HTR-8/SVneo (cell line): ENCODE measurements at places on chromosomes 13 and 19.
A peak's percentile ranks its signal among the peaks of the same experiment; 100 is the strongest.

DNA sequence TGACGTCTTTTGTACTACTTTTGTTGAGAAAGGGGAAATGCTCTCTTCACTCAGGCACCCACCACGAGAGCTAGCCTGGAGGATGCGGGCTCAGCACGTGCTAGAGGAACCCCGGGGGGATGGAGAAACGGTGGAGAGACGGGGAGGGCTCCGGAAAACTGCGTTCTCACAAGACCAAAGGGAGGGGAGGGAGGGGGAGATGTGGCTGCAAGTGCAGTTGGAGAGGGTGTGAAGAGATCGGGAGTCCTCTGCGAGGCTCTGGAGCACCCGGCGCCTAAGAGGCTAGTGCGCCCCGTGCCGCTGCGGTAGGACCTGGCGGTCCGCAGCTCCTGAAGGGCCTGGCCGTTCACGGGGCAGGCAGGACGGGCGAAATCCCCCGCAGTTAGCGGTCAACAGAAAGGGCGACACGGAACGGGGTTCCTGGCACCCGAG is 43.4 kb upstream of the XPO4 start:
- DNase-seq: no peak

DNA sequence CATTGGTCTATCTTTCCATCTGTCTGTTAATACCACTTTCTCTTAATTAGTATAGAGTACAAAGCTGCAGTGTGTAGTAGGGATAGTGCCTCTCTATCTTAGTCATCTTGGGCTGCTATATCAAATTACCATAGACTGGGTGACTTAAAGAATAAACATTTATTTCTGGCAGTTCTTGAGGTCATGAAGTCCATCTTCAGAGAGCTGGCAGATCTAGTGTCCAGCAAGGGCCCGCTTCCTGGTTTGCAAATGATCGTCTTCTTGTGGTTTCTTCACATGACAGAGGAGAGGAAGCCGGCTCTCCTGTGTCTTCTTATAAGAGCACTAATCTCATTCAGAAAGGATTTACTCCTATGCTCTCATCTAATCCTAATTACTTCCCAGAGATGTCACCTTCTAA is 6.1 kb downstream of the ZNF700 start:
- no peak for DNase-seq

DNA sequence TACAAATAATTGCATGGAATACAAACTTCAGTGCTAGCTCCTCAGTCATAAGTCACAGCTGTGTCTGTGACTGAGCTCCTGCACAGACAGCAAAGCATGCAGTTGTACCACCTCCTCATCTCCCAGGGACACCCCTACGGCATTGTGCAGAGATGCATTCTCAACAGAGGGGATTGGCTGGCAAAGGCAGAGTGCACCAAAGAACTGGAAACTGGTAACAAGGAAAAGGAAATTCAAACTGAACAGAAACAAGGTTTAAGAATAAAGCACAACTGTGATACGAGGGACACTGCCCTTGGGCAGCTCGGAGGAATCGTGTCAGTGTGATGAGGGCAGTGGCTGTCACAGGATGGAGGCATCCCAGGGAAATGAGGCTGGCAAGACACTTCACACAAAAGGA is 126.1 kb upstream of the SOX1 start:
- no peak for DNase-seq

- no peak for DNase-seq
Measured at GRCh38 chr13:71829547-71829946, 37.5 kb downstream of the DACH1 start.

DNA sequence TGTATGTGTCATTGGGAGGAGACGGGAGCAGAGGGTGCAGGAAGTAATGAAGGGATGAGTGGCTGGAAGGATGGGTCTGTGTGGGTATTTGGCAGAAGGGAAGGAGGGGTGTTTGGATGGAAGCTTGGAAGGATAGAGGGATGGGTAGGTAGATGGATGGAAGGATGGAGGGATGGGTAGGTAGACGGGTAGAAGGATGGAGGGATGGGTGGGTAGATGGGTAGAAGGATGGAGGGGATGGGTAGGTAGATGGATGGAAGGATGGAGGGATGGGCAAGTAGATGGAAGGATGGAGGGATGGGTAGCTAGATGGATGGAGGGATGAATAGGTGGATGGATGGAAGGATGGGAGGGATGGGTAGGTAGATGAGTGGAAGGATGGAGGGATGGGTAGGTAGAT is 41.7 kb upstream of the EHD2 start:
- DNase-seq: no peak

- DNase-seq: no peak
Measured at GRCh38 chr19:54492568-54492967, 10.1 kb upstream of the LAIR2 start.

DNA sequence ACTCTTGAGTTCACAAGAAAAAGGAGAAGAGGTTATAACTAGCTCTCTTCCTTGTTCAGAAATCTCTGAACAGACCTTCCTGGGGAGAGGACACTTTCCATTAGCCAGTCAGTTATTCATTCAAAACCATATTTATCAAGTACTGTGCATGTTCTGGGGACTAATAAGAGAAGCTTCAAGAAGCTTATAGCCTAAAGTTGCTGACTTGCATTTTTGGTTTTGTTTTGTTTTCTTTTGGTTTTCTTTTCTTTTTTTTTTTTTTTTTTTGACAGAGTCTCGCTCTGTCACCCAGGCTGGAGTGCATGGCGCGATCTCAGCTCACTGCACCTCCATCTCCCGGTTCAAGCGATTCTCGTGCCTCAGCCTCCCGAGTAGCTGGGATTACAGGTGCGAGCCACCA is 471.4 kb downstream of the KLF12 start:
- no peak for DNase-seq

DNA sequence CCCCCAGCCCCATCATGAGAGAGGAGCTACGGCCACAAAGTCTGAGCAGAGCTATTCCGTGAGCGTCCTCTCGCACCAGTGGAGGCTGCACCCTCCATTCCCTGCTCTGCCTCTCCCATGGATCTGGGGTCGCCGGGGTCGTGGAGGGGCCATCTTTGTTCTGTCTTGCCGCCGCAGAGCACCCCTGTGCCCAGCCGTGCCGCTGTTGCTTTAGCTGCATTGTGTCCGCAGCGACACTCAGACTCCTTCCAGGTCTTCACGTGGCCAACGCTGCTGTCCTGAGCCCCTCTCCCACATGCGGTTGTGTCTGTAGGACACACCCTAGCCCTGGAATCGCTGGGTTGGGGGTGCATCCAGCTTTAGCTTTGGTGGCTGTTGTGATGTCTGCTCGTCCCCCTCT is 15.8 kb downstream of the YIPF2 start:
- DNase-seq: no peak

DNA sequence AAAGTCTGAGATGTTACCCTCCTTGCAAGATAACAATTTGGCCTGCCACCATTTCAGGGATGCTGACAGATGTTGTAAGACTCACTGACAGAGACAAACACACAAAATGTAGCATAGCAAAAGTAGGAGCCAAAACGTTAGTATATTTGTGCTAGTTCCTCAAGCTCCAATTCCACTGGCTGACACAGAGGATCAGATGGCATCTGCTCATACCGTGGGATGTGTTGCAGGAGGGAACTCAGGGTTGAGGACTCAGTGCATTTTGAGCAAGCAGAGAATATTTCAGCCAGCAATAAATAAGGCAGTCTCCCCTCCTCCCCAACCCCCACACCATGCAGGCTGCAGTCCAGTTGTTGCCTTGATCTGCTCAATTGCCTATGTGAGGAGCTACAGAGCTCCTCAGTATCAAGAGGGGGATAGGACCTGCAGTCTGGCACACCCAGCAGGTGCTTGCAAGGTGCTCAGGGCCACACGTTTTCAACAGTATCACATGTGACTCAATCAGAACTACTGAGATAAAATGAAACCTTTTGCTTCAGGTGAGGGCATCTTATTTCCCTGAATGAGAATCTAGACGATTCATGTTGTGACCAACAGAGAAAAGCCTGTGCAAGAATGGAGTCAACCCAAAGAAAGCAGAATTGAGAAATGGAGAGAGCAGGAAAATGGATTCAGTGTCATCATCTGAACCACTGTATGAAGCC is 23.6 kb upstream of the LRCH1 start:
- no peak for DNase-seq

DNA sequence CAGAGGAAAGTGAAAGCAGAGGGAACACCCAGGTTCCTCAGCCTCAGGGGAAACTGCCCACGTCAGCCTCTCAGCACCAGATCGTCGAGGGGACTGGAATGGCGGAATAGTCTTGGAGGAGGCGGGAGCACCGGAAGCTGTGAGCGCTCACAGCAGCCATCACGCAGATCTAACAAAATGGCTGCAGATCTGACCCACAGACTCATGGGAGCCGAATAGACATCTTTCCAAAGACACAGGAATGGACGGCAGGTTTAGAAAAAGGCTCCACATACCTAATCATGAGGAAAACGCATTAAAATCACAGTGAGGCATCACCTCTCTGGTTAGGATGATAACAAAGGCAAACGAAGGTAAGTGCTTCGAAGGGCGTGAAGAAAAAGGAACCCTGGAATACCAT is 11.8 kb upstream of the LILRA2 start:
- DNase-seq: no peak

DNA sequence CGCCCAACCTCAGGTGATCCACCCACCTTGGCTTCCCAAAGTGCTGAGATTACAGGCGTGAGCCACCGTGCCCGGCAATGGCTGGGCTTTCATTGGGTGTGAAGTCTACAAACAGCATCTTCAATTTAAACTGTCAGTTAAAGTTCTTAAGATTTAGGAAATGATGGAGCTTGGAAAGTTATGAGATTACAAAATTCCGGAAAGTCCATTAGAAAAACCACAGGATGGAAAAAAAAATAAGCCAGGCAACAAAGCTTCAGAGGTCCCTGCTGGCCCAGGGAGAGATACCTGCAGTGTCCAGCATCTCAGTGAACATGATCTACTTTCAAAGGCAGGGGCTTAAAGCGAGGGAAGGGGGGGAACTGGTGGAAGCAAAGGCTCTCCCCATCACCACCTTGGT is 4.6 kb upstream of the ZNF587B start:
- DNase-seq: no peak

GRCh38 chr19:33317517-33317916 is 15.2 kb upstream of the CEBPA start:
- no peak for DNase-seq

DNA sequence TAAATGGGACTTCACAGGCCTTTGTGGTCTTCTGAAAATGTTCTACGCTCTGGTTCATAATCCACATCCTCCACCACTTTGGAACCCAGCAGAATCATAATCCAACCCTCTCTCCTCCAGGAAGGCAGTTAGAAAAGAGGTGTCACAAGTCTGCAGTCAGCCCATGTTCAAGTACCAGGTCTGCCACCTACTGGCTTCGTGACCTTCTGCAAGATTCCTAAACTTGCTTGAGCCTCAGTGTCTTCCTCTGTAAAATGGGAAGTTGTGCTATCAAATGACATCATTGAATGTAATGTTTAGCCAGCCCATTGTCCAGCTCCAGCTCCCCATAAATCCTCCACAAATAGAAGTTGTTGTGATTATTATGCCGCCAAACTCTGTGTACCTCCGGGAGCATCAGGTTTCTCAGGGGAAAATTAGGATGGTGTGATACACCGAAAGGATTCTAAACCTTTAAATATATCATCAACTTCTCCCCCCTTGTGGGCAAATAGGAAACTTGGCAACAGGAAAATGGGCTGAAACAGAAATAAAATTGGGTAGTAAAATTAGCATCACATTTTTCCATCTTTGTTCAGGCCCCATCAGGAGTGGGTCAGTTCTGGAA is 109.7 kb downstream of the NUFIP1 start:
- DNase-seq: no peak

- DNase-seq: no peak
Measured at GRCh38 chr19:58498316-58499020, 13.3 kb downstream of the SLC27A5 start.

GRCh38 chr19:45876411-45877197 is 9.3 kb downstream of the IRF2BP1 start:
- DNase-seq: no peak

GRCh38 chr13:51959773-51960172 is 51.5 kb downstream of the ATP7B start:
- DNase-seq: no peak

- no peak for DNase-seq
Measured at GRCh38 chr19:4034048-4035017, 26.8 kb downstream of the PIAS4 start.

DNA sequence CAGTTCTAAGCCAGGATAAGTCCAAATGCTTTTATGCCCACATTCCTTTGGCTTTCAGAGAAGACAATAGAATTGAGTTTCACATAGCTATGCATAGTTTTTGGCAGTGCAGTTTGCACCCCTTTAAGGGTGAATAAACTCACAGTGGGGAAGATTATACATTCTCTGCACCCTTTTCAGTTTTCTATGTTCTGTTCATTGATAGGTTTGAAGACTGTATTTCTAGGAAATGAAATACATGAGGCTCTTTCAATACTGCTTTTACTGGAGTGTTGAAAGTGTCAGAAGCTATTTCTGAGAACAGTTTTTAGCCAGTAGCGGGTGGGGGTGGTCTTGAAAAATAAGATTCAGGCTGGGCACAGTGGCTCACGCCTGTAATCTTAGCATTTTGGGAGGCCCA is 46.2 kb downstream of the IPO5 start:
- DNase-seq: no peak

DNA sequence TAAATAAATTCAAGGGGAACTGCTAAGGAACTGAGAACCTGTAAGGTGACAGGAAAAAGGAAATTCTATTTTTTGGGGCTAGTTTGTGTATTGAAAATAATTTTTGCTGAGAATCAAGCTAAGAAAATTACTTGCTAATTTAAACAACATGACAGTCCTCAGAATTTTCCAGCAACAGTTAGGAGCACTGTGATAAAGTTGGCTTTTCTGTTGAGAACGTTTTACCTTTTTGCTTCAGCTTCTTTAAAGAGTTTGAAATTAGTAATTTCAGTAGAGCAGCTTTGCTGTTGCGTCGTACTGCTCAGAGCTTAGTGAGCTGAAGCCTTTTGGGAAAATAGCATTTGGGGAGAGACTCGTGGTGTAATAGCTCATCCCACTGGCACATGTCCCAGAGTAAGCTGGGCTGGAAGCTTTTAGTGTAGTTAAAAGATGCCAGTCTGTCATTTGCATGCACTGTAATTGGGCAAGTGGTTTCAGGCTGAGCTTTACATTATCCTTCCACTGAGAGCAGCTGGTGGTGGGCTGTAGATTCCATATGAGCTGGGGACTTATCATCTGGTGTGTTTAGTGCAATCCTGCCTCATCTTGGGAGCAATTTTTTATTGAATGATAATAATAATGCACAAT is 69.8 kb downstream of the LRCH1 start:
- DNase-seq: peak; percentile 18

- no peak for DNase-seq
Measured at GRCh38 chr19:57759096-57759495, 10.4 kb upstream of the ZNF586 start.

GRCh38 chr19:31863122-31863521 is 482.3 kb upstream of the ZNF507 start:
- no peak for DNase-seq
